Right renal cortex interstitium (tissue), 3 donors: ENCODE measurements at places on chromosomes 5 and 9. TPM values are rescaled to one million over a fixed set of nuclear protein-coding genes. Genes with fewer than 3 reads are reported as not detected.

The HTR4 gene
- 0.04 TPM for polyA plus RNA-seq

The FST gene
- 26.6 TPM for polyA plus RNA-seq

- no peak for DNase-seq
Measured at GRCh38 chr5:10272053-10272874, 22.2 kb downstream of the CCT5 start.

GRCh38 chr5:134891473-134891872 is 13.5 kb upstream of the PCBD2 start:
- no peak for DNase-seq

DNA sequence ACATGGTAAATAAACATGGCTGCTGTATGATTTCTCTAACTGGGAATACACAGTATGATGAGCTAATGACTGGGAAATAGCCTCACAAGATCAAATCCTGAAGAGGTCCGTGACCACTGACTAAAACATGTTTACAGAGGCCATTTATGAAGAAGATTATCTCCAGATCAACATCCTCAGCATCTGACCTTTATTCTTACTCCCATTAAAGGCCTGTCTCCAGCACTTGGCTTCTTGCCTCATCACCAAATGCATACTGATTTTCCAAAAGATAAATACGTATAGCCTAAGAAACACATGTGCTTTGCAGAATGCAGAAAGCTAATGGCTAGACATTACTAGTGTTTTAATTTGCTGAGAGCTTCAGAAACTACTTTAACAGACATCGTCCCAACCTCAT is 108.0 kb upstream of the TSLP start:
- no peak for DNase-seq

- DNase-seq, result no peak
Measured at GRCh38 chr5:168186289-168187074, 105.0 kb upstream of the WWC1 start.

DNA sequence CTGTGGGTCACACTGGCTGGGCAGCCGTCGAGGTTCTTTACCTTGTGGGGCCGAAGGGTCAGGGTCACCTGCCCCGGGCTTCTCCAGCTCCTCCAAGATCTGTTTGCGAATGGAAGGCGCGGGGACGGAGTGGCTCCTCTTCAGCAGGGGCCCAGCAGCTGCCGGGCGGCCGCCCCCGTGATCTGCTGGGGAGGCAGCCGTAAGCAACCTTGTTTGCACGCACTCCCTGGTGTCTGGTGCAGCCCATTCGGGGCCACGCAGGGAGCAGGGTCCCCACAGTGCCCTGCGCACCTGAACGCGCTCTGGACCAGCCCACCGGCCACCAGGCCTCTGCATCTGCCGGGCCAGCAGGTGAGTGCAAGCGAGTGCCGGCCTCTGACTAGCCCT is 34.9 kb downstream of the PNPLA7 start:
- no peak for DNase-seq

GRCh38 chr9:106861640-106862109 is 1.3 kb upstream of the ZNF462 start:
- no peak for DNase-seq

DNA sequence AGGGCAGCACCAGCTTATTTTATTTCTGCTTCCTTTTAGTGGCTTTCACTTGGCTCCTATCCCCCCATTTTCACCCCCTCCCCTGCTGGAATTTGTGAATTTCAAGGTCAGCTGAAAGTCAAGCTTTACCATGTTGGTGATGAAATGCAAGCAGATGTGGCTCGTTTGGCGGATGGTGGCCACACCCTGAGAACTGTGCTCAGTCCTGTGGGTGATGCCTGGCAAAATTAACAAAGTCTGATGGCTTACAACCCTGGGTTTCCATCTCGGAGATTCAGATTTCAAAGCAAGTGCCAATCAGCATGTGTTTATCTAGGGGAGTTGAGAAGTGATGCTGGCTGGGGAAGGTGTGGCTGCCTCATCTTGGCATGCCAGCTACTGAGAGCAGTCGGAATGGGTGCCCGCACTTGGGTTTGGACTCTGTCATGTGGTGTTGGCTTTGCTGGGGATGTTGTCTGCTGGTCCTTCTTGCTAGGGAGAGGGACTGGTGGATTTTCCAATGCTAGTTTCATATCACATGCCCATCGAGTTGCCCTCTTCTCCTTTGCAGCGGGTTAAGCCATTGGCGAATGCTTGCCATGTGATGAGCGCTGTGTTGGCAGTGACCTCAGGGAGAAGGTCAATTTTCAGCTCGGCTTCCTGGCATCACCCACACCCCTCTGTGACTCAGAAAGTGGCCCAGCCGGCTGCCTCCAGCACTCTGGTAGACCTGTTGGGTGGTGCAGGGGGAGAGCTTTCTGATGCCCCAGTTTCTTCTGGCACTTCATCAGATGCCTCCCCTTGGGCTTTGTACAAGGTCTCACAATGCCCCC is 77.0 kb upstream of the PITX1 start:
- DNase-seq, result no peak

DNA sequence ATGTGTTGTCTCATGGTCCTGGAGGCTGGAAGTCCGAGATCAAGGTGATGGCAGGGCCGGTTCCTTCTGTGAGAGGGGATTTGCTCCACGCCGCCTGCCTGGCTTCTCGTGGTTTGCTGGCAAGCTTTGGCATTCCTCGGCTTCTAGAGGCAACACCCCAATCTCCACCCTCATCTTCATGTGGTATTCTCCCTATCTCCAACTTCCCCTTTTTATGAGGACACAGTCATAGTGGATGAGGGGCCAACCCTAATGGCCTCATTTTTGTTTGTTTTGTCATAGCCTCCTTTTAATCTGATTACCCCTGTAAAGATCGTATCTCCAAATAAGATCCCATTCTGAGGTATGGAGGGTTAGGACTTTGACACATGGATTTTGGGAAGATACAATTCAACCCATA is 41.7 kb upstream of the CLK4 start:
- DNase-seq, result no peak

DNA sequence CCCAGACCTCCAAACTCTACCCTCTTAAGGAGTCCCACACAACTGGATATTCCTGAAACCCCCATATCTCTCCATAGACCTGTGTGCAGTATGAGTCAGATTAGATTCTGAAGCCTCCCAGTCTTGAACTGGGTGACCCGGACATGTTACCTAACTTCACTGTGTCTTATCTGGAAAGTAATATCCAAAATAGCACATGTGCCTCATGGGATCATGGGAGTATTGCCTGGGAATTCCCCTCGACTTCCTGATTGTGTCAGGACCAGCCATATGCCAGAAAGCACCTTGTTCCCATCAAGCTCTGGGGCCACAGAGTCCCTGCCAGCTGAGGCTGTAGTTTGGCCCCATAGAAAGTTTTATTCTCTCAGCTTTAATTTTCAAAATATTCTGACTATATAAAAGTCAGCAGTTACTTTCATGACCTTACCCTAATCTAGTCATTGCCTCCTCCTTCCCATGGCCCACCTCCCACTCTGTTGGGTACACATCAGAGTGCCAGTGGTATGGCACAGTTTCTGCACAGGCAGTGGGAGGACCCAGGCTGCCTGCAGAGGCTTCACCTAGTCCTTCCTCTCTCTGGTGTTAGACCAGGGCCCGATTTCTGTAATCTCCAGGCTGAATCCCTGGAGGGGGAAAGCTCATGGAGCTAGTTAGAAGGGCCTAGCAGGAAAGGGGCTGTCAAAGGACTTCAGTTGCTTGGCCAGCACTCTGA is 19.5 kb upstream of the B4GALT1 start:
- DNase-seq, result no peak

DNA sequence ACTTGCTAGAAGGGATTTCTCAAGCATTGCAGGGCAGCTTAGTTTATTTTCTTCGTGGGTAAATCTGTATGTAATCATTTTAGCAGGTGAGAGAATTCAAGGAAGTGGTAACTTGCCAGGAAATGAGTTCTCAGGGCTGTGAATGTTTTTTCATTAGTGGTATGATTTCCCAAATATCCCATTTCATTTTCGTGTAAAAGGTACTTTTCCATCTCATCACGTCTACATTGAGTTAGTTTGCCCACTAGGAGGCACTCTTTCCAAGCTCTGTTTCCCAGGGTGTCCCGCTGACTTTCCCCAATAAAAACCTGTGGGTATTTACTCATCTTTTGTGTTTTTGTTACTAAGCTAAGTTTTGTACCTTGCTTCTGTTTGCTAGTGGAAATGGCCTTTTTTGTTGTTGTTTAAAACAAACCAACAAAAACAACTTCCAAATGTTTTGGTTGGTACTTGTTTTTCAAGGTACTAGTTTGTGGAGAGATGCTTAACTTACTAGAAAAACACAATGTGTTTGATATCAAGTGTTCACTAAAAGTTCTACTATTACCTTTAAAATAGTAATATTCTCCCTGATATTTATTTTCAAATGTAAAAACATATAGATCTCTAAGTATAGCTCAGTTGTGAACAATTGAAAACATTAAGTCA is 373.6 kb downstream of the ADGRV1 start:
- no peak for DNase-seq

- DNase-seq, result no peak
Measured at GRCh38 chr5:151569132-151570046, 21.7 kb downstream of the FAT2 start.

GRCh38 chr5:93978222-93978621 is 236.8 kb upstream of the POU5F2 start:
- no peak for DNase-seq

DNA sequence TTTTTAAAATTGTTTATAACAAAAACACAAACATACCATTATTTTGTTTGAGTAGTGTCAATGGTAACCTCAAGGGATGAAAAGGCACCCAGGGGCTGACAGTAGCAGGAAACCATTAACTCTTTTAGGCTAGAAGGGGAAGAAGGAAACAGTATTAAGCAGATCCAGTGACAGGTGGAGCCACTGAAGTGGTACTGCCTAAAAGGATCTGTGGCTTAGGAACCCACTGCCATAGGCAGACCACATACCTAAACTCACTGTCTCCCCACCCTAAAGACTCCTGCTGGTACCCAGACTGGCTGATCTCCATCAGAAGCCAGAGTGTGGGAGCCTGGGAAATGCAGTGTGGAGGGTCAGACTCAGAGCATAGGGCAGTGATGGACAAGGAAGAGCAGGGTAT is 13.5 kb downstream of the RLN1 start:
- DNase-seq, result no peak

GRCh38 chr5:150118561-150119229 is 32.3 kb upstream of the CSF1R start:
- DNase-seq, result no peak
